Heart left ventricle (tissue), 16 donors: ENCODE measurements at places on chromosomes 1 and 21. TPM values are rescaled to one million over a fixed set of nuclear protein-coding genes. Genes with fewer than 3 reads are reported as not detected.

DNA sequence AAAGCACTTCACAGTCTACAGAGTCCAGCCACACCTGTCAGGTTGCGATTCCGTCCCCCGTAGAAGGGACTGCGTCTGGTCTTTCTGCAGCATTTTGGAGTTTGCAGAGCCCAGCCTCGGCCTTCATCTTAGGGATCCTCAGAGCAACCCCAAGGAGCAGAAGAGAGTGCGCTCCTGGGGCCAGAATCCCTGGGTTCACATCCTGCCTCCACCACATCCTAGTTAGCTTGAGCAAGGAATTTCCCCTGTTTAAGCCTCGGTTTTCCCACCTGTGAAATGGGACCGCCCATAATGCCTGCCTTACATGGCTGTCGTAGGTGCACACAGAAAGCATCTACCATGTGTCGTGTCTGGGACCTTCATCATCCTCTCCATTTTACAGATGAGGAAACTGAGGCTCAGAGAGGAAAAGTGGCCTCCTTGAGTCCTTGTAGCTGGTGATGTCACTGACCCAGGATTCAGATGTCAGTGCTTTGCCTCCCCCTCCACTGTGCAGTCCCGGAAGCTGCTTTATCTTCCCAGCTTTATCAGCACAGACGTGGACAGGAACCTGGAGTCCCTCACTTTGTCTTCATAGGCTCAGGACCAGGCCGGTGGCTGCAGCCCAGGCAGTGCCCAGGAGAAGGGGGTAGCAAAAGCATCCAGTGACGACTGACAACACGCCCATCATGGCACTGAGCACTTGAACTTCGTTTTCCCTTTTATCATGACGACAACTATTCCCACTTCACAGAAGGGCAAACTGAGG, 438.5 kb downstream of the MATN1 start:
- no peak for DNase-seq
- H3K27me3 ChIP-seq = peaks cover 4% of the 10 kb centered on the region
- no peaks in the 10 kb centered on the region for H3K4me1 ChIP-seq
- no peak overlapping the region for H3K27ac ChIP-seq
- H3K36me3 ChIP-seq = no peaks in the 10 kb centered on the region

DNA sequence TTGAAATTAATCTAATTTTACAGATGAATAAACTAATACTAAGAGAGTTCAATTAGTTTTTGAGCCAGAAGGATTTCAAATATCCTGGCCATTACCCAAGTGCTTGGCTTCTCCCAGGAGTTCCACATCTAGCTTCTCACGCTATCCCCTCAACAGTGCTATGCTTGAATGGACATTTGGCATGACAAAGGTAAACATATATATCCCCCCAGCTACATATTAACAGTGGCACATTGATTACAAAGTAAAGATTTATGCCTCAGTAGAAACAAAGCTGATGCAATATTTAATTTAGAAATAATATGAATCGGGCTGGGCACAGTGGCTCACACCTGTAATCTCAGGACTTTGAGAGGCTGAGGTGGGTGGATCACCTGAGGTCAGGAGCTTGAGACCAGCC, 434.6 kb upstream of the PRMT6 start:
- no peaks in the 10 kb centered on the region for H3K36me3 ChIP-seq
- H3K27ac ChIP-seq = no peak overlapping the region
- H3K4me3 ChIP-seq = no peak overlapping the region
- no peak for DNase-seq

- peak overlapping the region; percentile 80 for H3K27ac ChIP-seq
- H3K4me3 ChIP-seq = no peak overlapping the region
- peaks cover 75% of the 10 kb centered on the region for H3K4me1 ChIP-seq
- peaks cover 4% of the 10 kb centered on the region for H3K27me3 ChIP-seq
- DNase-seq = no peak
Observed at GRCh38 chr1:27000090-27000816, 6.8 kb downstream of the TRNP1 start.

The VSIG8 gene
- total RNA-seq = not detected

DNA sequence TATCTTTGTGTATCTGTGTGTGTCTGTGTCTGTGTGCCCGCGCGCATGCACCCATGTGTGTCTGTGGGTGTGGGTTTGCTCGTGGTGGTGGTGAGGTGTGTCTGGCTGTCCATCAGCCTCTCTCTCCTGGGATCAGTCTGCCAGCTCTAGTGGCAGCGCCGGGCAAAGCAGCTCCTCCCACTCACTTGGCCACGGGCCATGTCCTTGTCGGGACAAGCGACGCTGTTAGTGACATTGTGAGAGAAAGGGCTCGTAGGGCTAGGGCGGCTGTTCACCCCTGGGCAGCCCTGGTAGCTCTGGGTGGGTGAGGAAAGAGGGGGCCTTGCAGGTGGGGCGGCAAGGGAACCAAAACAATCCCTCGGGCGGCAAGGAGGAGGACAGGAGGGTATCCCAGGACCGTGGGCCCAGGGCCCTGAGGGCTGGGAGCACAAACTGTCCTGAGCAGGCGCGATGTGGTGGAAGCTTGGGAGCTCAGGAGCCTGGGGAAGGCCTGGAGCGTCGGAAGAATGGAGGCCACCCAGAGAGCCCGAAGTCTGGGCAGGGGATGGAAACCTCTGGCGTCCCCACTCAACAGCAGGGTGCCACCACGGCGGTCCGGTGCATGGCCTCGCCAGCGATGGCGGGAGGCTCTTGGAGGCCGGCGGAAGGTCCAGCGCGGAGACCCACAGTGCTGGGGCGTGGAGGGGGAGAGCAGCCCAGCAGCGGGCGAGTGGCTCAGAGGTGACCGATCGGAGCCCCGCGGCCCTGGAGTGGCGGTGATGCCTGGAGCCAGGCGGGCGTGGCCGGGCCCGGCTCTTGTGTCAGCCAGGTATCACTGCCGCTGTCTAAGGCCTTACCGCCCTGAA, 140.5 kb downstream of the LIPI start:
- no peaks in the 10 kb centered on the region for H3K36me3 ChIP-seq
- H3K27ac ChIP-seq = no peak overlapping the region

DNA sequence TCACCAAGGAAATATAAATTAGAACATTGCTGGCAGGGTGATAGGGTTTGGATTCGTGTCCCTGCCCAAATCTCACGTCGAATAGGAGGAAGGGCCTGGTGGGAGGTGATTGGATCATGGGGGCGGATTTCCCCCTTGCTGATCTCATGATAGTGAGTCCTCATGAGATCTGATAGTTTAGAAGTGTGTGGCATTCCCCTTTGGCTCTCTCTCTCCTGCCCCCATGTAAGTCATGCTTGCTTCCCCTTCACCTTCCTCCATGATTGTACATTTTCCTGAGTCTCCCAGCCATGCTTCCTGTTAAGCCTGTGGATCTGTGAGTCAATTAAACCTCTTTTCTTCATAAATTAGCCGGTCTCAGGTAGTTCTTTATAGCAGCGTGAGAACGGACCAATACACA, 60.6 kb downstream of the VPS26C start:
- peaks cover 25% of the 10 kb centered on the region for H3K4me1 ChIP-seq
- H3K36me3 ChIP-seq = peaks cover 13% of the 10 kb centered on the region
- no peak overlapping the region for H3K4me3 ChIP-seq
- DNase-seq = no peak

GRCh38 chr1:164838786-164839185, 279.8 kb downstream of the PBX1 start:
- no peak overlapping the region for H3K27ac ChIP-seq
- DNase-seq = no peak
- peaks cover 13% of the 10 kb centered on the region for H3K36me3 ChIP-seq
- no peak overlapping the region for H3K4me3 ChIP-seq

DNA sequence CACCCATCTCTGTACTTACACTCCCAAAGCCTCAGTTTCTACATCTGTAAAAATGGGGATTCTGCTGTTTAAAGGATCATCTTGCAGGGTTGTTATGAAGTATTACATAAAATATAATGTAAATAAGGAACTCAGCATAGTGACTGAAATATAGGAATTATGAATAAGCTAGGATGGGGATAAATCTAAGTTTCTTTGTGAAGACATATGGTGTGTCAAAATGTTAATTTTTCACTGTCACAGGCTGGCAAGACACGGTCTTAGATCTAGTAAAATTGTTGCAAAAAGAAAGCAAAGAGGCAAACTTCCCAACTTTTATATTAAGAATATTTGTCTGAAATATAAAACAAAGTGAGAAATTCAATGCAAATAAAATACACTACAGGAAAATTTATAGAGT, 42.0 kb downstream of the ST6GALNAC5 start:
- H3K4me1 ChIP-seq = no peaks in the 10 kb centered on the region
- no peaks in the 10 kb centered on the region for H3K27me3 ChIP-seq
- no peak for DNase-seq
- no peak overlapping the region for H3K27ac ChIP-seq
- H3K36me3 ChIP-seq = no peaks in the 10 kb centered on the region

GRCh38 chr1:31148409-31148808, 82.9 kb upstream of the PUM1 start:
- no peak overlapping the region for H3K27ac ChIP-seq
- no peaks in the 10 kb centered on the region for H3K27me3 ChIP-seq
- H3K36me3 ChIP-seq = no peaks in the 10 kb centered on the region
- peaks cover 4% of the 10 kb centered on the region for H3K4me1 ChIP-seq

The C1orf174 gene
- 8.7 TPM for total RNA-seq

- H3K36me3 ChIP-seq = no peaks in the 10 kb centered on the region
- no peak overlapping the region for H3K27ac ChIP-seq
- no peak overlapping the region for H3K4me3 ChIP-seq
Observed at GRCh38 chr1:30615816-30616590, 107.4 kb downstream of the MATN1 start.

DNA sequence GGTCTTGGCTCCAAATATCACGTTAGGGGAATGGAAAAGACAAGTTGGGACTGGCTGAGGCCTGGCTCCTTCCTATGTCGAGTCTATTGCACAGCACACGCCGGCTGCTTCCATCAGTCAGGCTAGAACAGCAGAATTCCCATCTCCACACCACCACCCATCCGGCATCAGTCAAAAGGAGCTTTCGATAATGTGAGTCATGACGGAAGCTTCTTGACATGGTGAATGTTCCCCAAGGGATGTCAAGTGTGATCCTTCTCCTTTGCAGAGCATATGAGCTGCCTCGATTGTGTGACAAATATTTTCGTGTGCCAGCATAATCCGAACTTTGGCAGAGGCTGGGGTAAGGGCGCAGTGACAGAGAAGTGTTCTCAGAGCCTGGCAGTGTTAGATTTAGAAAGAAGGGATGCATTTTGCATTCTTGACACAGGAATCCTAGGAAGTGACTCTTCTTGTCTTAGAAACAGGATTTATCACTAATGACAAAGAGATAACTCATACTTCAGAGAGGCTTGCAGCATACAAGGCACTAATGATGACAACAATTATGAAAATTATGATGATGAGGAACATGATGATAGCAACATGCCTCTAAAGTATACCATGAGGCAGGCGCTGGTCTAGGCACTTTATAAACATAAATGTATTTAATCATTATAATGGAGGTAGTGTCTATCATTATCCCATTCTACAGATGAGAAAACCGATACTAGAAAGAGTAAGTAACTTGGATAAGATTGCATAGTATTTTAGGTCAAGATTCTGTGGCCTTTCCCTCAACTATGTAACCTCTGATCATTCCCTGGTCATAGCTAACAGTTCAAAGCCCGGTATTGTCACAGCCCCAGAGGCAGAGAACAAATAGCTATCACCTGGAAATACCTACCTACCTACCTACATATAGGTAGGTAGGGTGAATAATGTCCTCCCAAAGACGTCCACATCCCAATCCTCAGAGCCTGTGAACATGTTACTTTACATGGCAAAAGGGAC, 135.0 kb downstream of the KCNJ6 start:
- H3K27me3 ChIP-seq = peaks cover 7% of the 10 kb centered on the region
- no peaks in the 10 kb centered on the region for H3K36me3 ChIP-seq
- no peak overlapping the region for H3K4me3 ChIP-seq
- no peak for DNase-seq

DNA sequence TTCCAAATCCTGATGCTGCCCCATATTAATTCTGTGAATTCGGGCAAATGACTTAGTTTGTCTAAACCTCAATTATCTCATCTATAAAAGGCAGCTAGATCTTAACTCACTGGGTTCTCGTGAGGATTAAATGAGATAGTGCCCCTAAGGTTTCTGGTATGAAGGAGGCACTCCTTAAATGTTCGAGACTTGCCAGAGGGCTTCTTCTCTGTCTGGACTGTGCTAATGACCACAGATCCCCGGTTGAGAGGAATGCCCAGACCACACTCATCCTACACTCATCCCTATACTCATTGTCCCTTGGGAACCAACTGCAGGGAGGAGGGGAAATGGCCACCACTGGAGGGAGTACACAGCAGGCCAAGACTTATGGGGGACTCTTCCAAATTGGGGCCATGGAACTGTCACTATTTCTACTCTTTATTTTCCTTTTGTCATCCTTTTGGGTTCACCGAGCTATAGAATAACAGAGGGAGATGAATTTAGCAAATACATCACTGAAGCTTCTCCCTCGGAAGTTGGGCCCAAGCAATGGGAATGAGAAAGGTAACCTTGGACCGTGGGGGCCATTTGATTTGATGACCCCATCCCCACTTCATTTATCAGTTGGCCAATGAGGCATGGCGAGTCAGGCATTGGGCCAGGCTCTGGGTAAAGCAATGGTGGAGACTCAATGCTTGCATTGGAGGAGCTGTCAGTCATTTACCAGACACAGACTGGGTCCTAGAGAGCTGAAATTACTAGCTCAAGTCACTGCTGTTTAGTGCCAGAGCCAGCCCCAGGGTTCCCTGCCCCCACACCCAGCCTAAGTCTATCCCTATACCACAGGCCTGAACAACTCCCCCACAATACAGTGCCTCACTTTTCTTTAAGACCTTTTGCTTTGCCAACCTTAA, 5.1 kb downstream of the ATF3 start:
- H3K27me3 ChIP-seq = no peaks in the 10 kb centered on the region
- peaks cover 38% of the 10 kb centered on the region for H3K36me3 ChIP-seq
- H3K27ac ChIP-seq = no peak overlapping the region
- no peak for DNase-seq
- H3K4me3 ChIP-seq = no peak overlapping the region

- no peak overlapping the region for H3K4me3 ChIP-seq
- H3K36me3 ChIP-seq = no peaks in the 10 kb centered on the region
- H3K4me1 ChIP-seq = no peaks in the 10 kb centered on the region
Observed at GRCh38 chr1:30334767-30335166, 388.6 kb downstream of the MATN1 start.
